CD4-positive, alpha-beta T cell treated with Interleukin-4 for 4 hours (primary cell): ENCODE measurements at places on chromosomes 16 and 17.

DNA sequence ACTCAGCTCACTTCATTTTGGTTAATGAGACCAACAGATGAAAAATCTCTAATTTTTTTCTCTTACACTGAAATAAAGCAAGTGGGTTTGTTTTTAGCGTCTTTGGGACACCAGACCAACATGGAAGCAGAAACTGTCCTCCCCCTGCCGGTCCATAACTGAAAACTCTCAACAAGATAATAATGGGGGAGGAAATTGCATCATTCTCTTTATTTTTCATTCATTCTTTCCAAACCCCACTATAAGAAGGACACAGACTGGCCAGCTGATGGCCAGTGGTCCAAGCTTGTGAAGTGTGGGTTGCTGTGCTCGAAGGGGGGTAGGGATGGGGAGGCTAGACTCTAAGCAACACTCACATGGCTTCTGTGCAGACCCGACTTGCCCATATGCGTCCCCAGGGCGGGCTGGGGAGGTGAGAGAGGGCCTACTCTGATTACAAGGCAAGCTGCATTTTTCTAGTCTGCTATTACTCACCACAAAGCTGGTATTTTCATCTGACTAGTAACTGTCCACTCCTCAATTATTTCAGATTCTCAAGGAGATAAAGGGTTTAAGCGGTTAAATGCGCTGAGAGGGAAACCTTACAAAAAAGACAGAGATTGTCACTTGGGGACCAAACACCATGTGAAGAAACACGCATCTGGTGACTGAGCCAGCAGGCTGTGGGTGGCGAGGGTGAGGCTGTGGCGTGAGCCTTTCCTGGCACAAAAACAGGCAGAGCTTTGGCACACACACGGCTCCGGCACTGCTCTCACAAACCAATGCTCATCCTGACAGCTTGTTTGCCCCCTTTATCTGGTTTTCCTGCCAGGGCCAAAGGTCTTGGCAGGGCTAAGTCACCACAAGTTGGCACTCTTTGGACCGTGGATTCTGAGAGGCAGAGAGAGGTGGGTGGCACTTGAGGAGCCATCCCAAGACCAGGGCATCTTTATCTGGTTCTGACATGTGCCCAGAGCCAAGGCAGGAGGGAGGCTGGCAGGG is 38.2 kb downstream of the MARF1 start:
- DNase-seq: no peak

- no peak for DNase-seq
Measured at GRCh38 chr17:57811638-57812280, 38.1 kb downstream of the MRPS23 start.

- DNase-seq: no peak
Measured at GRCh38 chr17:32264140-32264799, 1.4 kb upstream of the RHBDL3 start.

- DNase-seq: no peak
Measured at GRCh38 chr17:7195971-7196370, 16.8 kb upstream of the ASGR1 start.

DNA sequence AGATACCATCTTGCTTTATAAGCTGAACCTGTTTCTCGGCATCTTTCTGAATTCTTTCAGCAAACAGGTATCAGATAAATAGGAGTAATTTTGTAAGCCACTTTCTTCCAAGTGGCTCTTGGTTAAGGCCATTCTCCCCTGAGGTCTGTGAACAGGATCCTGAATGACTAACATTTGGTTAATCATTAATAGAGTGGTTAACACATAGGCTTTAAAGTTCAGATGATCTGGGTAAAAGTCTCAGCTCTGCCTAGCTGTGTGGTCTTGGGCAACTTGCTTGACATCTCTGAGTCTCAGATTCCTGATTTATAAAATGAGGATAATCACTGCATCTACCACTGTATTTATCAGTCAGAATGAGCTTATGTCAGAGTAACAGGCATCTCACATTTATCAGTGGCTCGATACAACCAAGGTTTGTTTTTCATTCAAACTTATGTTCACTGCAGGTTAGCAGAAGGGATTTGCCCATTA is 44.4 kb upstream of the ANKFN1 start:
- DNase-seq: no peak

DNA sequence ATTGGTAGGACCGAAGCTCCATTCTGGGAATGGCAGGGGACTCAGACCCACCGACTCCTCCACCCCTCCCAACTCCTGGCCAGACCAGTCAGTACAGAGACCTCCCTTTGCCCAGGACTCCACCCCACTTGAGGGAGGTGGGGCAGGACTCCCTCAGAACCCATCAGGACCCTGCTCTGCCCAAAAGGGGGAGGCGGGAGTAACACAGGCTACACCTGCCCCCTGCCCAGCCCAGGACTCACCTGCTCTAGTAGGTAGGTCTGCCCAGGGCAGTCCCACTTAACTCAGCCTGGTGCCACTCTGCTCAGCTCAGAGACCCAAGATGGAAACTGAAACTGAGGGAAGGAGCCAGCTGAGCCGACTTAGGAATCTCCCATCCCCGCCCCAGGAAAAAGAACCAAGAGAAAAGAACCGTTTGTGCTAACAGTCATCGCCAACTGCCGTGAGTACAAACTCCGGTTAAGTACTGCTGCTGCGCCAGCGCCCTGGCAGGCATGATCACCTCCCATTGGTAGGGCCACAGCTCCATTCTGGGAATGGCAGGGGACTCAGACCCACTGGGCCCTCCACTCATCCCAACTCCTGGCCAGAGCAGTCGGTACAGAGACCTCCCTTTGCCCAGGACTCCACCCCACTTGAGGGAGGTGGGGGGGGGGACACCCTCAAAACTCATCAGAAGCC is 503 bp downstream of the DHX58 start:
- DNase-seq: peak; percentile 23

- no peak for DNase-seq
Measured at GRCh38 chr17:4082136-4082924, 60.5 kb downstream of the ZZEF1 start.

DNA sequence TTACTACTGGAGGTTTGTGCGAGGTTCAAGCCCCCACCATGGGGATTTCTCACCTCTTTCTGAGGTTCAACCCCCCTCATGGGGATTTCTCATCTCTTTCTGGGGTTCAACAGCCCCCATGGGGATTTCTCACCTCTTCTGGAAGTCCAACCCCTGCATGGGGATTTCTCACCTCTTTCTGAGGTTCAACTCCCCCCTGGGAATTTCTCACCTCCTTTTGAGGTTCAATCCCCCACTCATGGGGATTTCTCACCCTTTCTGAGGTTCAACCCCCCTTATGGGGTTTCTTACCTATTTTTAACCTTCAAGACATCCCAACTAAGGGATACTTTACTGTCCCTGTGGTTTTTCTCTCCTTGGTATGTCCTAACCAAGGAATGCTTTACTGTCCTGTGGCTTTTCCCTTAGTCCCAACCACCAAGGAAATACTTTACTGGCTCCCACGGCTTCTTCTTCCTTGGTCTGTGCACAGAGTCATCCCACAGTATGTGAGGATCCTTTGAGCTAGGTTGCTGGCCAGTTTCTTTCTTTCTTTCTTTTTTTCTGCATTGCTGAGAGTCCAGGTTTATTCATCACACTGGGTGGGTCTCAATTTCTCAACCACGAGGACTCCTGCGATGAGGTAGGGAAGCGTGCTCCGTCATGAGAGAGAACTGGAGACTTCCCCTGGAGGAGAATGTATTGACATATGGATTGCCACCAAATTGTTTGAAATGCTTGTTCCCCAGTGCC is 2140.2 kb downstream of the TP53TG3F start:
- DNase-seq: no peak

GRCh38 chr17:17381446-17382064 is 78.4 kb downstream of the NT5M start:
- no peak for DNase-seq

DNA sequence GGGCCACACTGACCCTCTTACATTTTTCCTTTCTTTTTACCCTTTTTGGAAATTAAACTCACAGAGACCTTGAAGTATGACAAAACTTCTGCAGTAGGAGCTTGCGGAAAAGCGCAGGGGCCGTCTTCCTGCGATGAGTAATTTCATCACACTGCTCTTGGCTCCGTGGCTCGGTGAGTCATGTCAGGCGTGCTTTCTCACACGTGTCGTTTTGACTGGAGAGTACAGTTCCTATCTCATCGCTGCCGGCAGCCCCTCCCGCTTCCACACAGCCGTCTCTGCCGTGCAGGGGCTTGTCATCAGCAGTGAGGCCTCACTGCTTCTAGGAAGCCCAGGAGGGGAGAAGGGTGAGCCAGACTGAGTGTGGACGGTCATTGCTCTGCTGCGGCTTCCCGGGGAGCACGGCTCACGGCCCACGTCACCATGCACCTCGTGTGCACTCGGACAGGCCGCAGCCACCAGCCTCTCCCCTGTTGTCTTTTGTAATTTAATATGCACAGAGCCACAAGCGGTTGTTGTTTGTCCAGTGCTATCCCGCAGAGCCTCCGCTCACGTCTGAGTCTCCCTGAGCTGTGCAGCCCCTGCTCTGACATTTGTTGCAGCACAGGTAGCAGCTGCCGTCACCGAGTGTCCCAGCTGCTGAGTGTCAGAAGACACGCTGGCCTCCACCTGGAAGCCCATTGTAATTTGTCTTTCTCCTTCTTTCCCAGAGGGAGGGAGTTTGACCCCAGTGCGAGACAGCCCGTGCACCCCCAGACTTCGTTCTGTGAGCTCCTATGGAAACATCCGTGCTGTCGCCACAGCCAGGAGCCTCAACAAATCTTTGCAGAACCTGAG is 99.4 kb upstream of the CHMP6 start:
- peak; percentile 85 for DNase-seq
